ENCODE measurements at places on chromosomes 13 and 19.

DNA sequence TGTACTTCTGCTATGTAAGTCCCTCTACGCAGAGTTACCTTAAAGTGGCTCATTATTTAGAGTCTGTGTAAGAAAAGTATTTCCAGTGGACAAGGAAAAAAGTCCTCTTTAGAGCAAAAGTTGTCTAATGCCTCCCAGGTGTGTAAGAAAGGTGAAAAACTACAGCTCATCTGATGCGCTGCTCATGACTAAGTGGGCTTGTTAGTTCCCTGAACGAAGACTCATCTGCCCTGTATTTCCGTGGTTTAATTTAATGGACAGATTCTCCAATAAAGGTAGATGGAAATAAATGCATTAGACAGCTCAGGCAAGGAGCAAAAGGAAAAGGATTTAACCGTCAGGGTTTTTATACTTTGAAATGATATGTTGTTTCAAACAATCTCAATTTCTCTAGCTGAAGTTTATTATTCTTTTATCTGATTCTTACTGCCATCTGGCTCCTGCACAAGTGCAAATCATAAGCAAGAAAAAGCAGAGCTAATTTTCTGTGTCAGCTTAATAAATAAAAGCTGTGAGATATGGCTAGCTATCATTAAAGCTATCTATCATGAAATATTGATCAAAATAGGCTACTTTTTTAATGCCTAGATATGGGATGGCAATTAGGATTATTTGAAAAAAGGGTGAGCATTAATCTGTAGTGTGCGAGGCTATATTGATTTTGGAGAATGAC lies 73.7 kb upstream of the PCDH9 start:
- no peak for DNase-seq

- no peak for DNase-seq
These were observed 7.1 kb downstream of the LDLR start for GRCh38 chr19:11096210-11096841.

DNA sequence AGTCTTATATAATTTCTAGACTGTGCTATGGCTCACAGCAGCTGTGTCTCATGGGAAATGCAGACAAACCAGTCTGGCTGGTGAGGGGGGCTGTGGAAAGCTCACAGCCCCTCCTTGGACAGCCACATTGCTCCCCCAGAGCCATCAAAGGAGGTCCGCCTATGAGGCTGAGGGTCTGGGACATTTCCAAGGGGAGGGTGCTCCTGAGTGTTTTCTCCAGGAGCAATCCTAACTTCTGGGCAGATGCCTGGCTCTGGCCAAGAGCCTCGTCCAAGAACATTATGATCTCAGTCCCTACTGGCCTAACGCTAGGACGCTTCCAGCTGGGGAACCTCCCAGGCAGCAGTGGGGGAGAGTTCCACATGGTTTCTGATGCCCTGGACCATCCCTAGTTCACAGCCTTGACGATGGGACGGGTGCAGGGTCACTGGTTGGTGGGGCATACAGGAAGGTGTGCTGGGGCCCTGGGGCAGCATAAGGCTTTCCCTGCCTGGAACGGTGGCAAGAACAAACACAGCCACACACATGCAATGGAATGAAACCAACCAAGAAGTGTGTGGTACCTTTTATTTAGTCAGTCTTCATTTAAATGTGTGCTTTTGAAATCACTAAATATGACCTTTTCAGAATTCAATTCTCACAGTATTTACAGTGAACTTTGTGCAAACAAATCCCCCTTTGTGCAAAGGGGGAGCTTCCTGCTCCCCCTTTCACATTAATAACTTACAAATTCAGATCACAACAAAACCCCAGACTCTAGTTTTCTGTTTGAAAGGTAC lies 60.6 kb downstream of the CDADC1 start:
- DNase-seq = no peak

DNA sequence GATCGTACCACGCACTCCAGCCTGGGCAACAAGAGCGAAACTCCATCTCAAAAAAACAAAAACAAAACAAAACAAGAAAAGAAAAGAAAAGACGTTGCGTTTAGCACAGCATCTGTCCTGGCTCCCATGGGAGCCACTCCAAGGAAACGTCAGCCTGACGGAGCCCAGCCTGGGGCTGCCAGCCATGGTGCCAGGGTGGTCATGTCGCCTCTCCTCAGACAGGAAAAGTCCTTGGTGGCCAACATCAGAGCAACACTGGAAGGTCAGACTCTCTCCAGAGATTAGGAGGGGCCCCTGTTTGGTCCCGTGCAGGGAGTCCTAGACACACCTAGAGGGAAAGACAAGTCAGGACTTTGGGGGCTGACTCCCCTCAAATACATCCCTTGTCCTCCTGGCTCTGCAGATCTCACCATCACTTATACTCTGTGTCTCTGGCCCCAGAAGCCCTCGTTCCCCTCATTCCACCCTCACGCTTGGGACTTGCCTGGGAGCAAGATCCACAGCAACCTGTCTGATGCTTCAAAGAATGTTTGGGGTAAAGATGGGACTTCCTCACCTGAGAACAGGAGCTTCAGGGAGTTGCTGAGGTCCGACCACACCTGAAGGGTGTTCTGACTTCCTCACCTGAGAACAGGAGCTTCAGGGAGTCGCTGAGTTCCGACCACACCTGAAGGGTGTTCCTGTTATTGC lies 9.3 kb downstream of the LILRA4 start:
- DNase-seq = no peak

DNA sequence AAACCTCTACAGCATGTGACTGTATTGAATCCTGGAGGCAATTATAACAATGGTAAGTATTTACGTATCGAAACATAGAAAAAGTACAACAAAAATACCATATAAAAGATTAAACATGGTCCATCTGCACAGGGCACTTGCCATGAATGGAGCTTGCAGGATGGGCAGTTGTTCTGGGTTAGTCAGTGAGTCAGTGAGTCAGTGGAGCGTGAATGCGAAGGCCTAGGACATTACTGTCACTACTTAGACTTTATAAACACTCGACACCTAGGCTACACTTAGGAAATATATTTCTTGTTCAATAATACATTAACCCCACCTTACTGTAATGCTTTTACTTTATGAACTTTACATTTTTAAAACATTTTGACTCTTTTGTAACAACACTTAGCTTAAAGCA lies 35.6 kb upstream of the TMTC4 start:
- DNase-seq = no peak

GRCh38 chr19:7521551-7522071 lies 813 bp upstream of the MCOLN1 start:
- DNase-seq = no peak

- DNase-seq = no peak
These were observed 104.5 kb upstream of the SLC15A1 start for GRCh38 chr13:98856983-98857382.

DNA sequence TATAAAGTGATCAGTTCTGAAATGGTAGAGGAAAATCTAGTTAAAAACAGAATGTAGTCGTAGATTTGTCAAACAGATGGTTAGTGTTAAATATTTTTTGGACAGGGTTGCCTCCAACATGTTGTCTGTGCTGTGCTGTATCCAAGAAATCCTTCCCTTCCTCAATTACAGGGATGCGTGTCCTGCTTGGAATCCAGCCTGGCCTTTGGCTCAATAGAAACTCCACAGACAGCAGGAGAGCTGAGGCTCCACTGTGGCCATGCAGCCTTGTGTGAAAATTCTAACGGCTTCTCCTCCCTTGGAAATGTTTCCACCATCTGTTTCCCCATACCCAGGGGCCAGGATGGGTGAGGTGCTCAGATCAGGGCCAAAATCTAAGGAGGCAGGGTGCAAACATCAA lies 67.7 kb upstream of the USP29 start:
- DNase-seq = no peak

DNA sequence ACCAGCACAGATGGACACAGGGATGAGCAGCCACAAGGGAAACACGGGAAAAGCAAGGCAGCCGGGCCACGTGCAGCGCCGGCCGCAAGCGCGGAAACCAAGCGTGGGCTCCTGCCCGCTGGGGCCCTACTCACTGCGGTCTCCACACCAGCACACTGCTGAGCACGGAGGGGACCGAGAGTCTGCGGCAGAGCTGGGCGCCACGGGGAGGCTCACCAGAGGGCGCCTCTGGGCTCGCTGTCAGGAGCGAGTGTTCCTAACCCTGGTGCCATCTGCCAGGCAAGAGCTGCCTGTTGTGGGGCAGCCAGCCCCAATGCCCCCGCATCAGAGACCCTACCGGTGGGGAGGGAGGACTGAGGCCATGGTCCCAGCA lies 26.5 kb downstream of the MPND start:
- DNase-seq = peak; percentile 73

GRCh38 chr13:97234742-97235141 lies 12.6 kb downstream of the MBNL2 start:
- DNase-seq = no peak

DNA sequence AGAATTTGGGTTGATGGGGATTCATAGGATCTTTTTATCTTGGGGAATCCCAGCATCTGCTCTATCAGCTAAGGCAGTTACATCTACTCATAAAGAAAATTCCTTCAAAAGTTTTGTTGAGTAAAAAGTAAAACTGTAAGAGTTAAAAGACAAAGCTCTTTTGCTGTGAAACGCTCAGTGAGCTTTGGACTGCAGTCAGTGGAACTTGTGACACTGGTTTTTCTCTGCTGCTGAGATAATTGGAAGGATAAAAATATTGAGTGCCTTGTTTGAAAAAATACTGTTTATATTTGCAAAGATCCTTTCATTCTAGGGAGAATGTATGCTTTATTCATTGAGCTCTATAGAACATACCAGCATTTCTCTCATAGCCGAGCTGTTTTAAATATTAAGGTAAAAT lies 5.3 kb downstream of the NAXD start:
- no peak for DNase-seq

DNA sequence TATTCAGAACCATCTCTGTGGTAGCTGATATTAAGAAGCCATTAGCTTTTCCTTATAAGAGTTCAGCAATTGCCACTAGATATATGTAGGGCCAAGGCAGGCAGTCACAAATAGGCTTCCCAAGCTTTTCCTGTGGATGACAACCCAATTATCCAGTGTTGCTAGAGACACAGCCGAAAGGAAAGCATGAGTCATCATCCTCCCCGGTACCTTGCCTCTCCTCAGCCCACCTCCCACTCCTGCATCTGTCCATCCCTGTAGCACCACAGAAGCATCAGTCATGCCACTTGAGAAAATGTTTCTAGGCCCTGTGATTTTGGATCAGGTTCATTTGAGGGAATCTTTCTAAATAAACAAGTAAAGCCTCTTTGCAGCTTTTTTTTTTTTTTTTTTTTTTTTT lies 204.3 kb downstream of the DNAJC15 start:
- no peak for DNase-seq

DNA sequence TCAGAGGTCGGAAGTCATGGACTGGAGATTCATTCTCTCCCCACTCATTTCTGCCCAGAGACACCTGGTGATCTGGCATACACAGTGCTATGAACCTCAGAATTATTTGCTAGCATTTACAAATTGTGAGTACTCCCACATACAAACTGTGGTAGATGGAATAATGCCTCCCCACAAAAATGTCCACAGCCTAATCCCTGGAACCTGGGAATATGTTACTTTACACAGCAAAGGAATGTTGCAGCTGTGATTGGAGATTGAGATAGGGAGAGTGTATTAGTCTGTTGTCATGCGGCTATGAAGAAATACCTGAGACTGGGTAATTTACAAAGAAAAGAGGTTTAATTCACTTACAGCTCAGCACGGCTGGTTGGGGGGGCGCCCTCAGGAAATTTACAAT lies 3.1 kb upstream of the UQCRFS1 start:
- DNase-seq = no peak

DNA sequence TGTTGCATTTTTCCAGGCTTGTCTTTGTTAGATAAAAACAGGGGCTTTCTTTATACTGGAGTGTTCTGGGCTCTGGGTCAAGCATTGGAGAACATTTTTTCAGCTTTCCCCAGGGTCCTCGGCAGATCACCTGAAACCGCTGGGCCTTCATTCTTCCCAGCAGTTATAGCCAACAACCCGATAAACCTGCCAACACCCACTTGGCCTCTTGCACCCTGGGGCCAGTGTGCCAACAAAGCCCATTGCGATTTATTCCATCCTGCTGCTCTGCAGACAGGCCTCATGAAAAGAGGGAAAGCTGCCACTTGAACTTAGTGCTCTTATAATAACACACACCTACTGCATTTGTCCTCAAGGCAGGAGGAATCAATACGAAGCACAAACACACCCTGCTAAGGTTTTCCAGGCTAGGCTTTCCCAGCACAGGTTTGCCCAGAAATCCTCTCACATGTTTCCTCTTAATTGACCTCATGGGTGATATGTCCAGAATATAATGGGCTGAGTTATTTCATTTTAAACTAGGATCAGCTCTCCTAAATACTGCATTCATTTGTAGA lies 669.3 kb downstream of the LIG4 start:
- no peak for DNase-seq

DNA sequence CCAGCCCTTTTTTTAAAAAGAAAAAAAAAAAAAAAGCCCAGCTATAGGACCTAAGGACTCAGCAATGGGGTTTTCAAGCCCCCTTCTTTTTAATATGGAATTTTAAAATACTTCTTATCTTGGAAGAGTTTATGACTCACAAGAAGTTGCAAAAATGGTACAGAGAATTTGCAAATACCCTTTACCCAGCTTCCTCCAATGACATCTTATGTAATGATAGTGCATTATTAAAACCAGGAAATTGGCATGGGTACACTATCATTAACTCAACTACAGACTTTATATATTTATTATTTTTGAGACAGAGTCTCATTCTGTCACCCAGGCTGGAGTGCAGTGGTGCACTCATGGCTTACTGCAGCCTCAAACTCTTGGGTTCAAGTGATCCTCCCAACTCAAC lies 16.1 kb downstream of the TMEM38A start:
- no peak for DNase-seq

GRCh38 chr13:37485756-37486155 lies 112.8 kb downstream of the POSTN start:
- no peak for DNase-seq

- no peak for DNase-seq
These were observed 11.7 kb downstream of the RANBP3 start for GRCh38 chr19:5966215-5966614.

DNA sequence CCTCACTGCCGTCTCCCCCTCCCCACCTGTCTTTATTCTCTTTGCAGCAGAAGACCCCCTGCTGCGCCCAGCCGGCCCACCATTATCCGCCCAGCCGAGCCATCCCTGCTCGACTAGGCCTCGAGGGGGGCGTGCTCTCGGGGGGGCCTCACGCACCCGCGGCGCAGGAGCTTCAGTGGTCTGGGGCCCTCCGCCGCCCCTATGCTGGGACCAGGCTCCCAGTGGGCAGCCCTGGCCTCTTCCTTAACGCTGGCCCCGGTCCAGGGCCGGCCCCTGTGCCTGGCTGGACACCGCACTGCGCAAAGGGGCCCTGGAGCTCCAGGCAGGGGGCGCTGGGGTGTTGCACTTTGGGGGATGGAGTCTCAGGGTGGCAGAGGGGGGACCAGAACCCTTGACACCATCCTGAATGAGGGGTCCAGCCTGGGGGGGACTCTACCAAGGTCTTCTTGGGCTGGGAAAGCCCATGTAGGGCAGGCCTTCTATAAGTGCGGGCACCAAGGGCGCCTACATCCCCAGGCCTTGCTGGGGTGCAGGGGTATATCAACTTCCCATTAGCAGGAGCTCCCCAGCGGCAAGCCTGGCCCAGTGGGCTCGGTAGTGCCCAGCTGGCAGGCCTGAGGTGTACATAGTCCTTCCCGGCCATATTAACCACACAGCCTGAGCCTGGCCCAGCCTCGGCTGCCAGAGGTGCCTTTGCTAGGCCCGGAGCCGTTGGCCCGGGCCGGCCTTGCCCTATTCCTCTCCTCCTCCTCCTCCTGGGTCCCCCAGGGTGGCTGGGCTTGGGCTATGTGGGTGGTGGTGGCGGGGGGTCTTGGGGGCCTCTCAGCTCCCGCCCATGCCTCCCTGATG lies 4.9 kb downstream of the TMED1 start:
- no peak for DNase-seq
